ENCODE measurements at places on chromosomes 2 and 18.

GRCh38 chr2:139369423-139370409 lies 589.5 kb upstream of the NXPH2 start:
- DNase-seq = no peak

DNA sequence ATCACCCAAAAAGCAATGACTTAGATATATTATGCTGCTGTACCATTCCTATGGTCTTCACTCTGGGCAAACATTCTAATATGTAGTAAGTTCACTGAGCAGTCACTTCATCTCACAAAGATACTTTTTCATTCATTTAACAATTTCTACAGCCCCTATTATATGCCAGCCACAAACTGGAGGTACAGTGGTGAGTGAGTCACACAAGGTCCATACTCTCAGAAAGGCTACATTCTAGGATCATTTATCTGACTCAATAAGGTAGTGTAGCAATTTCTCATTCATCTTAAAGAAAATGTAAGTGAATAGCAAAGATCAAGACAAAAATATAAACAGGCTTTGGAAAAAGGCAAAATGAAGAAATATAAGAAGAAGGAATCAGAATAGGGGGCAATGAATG lies 40.5 kb downstream of the NHEJ1 start:
- DNase-seq = no peak

- no peak for DNase-seq
These were observed 19.8 kb downstream of the MC2R start for GRCh38 chr18:13895505-13896033.

GRCh38 chr2:154978710-154979109 lies 280.2 kb downstream of the KCNJ3 start:
- no peak for DNase-seq

GRCh38 chr2:240602266-240603050 lies 15.9 kb downstream of the CAPN10 start:
- DNase-seq = no peak

DNA sequence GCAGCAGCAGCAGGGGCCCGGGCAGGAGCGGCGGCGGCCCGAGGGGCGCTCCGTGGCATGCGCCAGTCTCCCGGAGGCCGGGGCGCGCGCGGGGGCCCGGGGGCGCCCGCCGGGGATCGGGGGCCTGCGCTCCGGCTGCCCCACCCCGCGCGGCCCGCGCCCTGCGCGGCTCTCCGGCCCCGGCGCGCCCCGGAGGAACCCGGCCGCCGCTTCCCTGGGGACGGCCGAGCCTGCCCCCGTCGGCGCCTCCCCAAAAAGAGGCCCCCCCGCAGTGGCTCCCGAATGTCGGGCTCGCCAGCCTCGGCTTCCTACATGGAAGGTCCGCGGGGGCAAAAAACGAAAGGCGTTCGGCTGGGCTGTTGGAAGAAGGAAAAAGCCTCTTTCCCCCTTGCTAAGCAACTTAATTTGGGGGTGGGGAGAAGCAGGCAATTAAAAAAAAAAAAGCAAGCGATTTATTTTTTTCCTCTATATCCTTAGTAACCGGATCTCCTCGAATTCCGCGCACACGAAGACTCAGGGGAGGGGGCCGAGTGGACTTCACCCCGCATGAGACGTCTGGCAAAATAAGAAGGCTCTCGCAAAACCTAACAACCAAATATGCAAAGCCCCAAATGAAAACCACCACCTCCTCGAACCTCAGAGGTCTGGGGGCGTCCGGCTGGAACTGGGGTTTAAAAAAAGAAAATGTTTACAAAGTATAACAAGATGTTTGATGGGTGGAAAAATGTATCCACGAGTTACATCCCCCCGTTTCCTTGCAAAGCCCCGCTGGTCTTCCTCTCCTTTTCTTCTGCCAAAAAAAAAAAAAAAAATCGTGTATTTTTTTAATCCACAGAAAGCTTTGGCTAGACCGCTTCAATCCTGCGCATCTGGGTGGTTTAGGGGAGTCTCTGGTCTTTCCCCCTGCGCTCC lies at the start of gene SMAD7:
SMAD7 (minus strand) TSS at position 430 of the 912 bp plus-strand sequence. CDS start 541 bp downstream, outside the sequence.
- DNase-seq = no peak

- DNase-seq = peak; percentile 48
These were observed 123.6 kb upstream of the CDCA7 start for GRCh38 chr2:173231042-173231441.

DNA sequence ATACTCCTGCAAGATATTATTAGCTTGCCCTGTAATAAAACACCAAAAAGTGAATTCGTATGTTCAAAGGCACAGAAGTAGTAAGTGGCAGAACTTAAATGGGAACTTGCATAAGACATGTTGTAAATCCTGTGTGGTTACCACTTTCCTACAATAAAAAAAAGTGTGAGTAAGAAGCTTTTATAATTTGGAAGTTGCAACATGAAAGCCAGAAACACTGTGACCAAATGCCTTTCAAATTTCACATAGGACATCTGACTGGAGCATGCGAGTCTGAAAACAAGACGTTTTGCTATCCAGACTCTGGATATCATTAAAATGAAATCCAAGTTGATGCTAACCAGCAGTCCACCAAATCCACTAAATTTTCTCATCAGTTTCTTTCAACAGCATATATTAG lies 886.2 kb upstream of the NRXN1 start:
- no peak for DNase-seq

DNA sequence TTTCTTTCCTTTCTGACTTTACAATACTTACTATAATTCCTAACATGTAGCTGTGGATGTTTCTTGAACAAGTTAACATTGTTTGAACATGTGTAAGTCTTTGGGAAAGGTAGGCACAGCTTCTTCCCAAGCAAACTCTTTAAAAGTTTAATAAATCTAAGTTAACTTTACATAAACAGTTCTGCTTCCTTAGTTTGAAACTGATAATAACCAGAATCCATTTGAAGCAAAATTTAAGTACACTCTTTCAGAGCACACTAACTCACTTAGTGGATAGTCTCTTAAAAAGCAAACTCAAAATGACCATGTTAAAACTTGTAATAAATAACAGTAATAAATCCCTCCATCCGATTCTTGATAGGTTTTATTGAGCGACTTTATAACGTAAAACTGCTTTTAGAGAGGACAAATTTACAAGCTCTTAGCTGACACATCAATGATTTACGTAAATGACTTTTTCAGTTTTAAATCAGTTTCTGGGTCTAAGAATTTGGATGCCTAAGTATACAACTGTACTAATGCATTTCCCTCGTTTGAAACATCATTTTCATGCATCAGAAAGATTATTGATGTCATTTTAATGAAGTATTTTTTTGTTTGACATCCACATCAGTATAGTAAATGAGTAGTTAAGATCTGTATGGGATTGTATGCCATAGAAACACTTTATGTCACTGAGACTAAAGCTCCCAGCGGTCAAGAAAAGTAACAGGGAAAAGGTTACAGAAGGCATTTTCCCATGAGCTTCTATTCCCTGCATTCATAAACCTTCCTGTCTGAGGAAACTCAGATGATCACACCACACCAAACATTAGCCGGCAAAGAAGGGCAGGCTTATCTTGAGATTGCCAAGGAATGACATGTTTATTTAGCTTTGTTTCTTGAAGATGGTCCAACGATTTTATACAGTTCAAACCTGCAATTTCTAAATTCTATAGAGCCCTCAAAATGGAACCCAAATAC lies 67.5 kb downstream of the PDE1A start:
- DNase-seq = no peak

- no peak for DNase-seq
These were observed 59.5 kb downstream of the DIPK1C start for GRCh38 chr18:74397572-74397971.

GRCh38 chr2:56108806-56109205 lies 75.0 kb upstream of the CCDC85A start:
- no peak for DNase-seq

- DNase-seq = no peak
These were observed 3.5 kb upstream of the RNPEPL1 start for GRCh38 chr2:240564561-240565332.
